Mesothelial cell of epicardium (in vitro differentiated cells): ENCODE measurements at places on chromosomes 16 and 17.
A peak's percentile ranks its signal among the peaks of the same experiment; 100 is the strongest.

DNA sequence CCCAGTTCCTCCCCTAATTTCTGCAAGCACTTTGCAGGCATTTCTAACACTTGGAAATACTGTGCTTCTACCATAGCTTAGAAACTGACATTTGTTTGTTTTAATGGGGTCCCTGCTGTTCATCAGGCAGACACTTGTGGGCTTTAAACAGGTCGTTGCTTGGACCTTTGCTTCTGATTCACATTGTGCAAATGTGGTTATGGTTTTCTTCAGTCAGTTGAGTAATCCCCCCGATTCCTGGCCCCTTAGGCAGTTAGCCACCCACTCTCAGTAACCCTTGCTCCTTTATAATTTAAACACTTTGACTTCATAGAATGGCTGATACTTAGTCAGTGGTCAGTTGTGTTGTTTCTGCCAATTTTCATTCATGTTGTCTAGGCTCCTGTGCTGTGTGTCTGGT, 39.4 kb downstream of the SLC47A1 start:
- no peak for DNase-seq
- H3K4me3 ChIP-seq: no peak overlapping the region
- no peaks in the 10 kb centered on the region for H3K36me3 ChIP-seq
- H3K27ac ChIP-seq: no peak overlapping the region
- H3K27me3 ChIP-seq: no peaks in the 10 kb centered on the region
- H3K4me1 ChIP-seq: peaks cover 1% of the 10 kb centered on the region

GRCh38 chr17:77363821-77364361, 223.1 kb downstream of the SEC14L1 start:
- no peaks in the 10 kb centered on the region for H3K36me3 ChIP-seq
- H3K4me1 ChIP-seq: peaks cover 18% of the 10 kb centered on the region
- H3K27me3 ChIP-seq: no peaks in the 10 kb centered on the region
- DNase-seq: no peak
- H3K4me3 ChIP-seq: no peak overlapping the region

DNA sequence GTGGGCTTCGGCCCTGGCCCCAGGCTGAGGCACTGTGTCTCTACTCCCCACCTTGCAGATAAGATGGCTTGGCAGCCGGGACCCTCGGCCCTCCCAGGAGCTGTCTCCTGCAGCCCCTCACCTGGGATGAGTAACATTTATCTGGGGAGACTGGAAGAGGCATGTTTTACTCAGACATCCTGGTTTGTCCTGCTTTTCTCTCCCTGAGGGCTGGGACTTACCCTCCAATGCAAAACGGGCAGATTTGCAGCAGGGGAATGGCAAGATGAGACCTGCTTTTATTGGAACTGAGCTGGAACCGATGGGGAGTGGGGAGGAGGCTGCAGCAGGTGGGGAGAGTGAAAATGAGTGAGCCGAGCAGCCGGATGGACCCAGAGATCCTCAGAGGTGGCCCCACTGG, 27.3 kb upstream of the UBE2G1 start:
- H3K36me3 ChIP-seq: no peaks in the 10 kb centered on the region
- no peak for DNase-seq
- H3K4me1 ChIP-seq: peaks cover 24% of the 10 kb centered on the region
- peak overlapping the region; percentile 11 for H3K4me3 ChIP-seq

DNA sequence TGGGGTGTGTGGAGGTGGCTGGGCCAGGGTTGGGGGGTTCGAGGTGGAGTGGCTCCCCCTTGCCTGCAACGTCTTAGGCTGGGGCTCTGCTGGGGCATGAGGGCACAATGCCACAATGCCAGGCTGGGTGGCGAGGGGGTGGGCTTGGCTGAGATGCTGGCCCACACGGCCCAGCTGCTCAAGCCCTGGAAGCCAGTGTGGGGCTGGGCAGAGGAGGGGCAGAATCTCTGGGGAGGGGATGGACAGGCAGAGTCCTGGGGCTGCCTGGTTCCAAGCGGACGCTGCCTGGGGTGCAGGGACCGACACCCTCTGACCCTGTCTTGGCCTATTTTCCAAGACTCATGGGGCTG, 37.5 kb upstream of the SSTR5 start:
- peaks cover 11% of the 10 kb centered on the region for H3K4me1 ChIP-seq
- H3K27ac ChIP-seq: no peak overlapping the region
- DNase-seq: no peak
- no peaks in the 10 kb centered on the region for H3K36me3 ChIP-seq

DNA sequence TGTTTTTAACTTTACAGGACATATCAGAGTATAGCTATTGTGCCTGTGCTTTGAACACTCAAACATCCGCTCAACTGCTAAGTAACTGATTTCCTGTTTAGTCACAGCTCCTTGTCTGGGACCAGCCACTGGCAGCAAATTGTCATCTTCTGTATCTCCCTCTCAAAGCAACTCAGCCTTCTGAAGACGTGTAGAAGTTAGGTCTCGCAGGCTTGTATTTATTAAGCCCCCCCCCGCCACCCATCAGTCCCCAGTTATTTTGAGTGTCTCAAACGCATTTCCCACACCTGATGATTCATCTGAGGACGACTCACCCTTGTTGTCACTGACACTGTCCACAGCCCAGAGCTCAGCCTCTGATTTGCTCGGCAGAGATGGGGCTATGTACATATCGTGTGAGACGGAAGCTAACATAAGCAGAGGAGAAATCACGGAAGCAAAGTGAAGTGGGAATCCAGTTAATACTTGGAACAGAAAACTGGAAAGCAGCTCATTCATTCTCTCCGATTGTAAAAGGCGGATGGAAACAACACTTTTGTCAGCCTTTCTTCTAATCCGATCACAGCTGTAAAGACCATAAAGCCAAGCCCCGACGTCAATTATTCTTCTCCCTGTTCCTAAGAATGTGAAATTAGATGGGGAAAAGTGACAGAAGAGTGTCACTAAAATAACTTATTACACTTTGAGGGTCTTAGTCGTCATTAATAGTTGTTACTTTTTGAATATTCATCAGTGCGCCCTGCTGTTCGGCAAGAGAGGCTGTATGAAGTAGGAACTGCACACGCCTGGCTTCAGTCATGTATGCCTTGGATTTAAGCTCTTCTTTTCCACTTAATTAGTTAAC, 64.2 kb downstream of the PITPNC1 start:
- H3K27me3 ChIP-seq: no peaks in the 10 kb centered on the region
- H3K4me1 ChIP-seq: peaks cover 25% of the 10 kb centered on the region
- no peak for DNase-seq
- H3K27ac ChIP-seq: peak overlapping the region; percentile 19
- no peak overlapping the region for H3K4me3 ChIP-seq
- H3K36me3 ChIP-seq: no peaks in the 10 kb centered on the region

DNA sequence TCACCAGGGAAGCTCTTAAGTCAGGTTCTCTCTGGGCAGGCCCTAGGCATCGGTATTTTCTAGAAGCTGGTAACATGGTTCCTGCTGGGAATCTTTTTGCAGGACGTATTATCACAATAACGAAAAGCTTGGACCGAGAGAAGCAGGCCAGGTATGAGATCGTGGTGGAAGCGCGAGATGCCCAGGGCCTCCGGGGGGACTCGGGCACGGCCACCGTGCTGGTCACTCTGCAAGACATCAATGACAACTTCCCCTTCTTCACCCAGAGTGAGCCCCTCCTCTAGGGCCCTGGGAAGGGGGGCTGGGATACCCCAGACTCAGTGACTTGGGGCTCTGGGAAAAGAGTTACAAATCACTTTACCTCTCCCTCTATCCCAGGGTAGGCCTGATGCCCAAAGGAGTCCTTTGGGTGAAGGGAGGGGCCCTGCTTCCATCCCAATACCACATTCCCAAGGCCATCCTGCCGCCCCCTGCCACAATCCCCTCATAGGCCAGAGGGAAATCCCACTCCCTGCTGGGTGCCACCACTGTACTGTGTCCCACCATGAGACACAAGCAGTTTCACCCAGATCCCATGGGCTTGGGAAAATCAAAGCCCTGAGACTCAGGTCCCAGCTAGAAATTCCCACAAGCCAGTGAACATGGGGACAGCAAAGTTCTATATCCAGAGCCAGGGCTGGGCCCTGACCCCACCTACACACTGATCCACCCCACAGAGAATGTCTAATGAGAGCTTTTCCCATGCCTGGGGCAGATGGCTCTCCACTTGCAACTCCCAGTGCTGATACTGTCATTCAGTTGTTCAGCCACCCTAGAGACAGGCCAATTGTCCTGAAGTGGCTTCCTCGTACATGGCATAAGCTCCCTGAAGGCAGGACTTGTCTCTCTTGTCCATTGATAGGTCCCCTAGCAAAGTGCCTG, 23.0 kb downstream of the CDH5 start:
- no peaks in the 10 kb centered on the region for H3K4me1 ChIP-seq
- H3K4me3 ChIP-seq: no peak overlapping the region
- no peaks in the 10 kb centered on the region for H3K27me3 ChIP-seq
- no peaks in the 10 kb centered on the region for H3K36me3 ChIP-seq
- no peak for DNase-seq

DNA sequence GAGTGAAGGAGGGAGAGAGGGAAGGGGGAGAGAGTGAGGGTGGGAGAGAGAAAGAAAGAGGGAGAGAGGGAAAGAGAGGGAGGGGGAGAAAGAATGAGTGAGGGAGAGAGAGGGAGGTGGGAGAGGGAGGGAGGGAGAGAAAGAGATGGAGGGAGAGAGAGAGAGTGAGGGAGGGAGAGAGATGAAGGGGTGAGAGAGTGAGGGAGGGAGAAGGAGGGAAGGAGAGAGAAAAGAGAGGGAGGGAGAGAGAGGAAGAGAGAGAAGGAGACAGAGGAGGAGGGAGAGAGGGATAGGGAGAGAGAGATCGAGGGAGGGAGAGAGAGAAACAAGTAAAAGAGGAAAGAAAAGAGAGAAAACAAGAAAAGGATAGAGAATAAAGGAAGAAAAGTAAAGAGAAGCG, 225.7 kb downstream of the SHISA9 start:
- no peak for DNase-seq
- H3K36me3 ChIP-seq: no peaks in the 10 kb centered on the region
- H3K4me3 ChIP-seq: no peak overlapping the region
- no peak overlapping the region for H3K27ac ChIP-seq
- no peaks in the 10 kb centered on the region for H3K4me1 ChIP-seq

DNA sequence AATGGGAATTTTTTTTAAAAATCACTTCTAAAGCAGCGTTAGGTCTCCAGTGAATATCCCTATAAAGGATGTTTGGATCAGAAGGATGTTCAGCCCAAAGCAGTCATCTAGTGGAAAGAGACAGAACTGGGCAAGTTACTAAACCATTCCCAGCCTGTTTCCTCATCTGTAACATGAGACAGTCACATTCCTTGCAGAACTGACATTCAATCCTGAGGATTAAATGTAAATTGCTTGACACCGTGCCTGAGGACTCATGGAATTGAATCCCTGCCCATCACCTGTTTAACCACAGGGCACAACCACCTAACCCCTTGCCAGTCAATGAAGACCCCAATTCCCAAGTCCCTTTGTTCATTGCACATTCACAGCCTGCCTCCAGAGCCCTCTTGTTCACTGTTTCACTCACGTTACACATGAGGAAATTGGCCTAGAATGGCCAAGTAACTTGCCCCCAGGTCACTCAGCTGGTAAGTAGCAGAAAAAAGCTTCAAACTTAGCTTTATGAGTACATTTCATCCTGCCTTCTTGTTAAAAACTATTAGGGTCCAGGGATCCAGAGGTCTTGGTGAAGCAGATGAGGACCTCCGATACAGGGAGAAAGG, 1.4 kb downstream of the CMTM2 start:
- H3K27me3 ChIP-seq: no peaks in the 10 kb centered on the region
- H3K4me3 ChIP-seq: no peak overlapping the region
- no peak for DNase-seq

GRCh38 chr17:43822570-43823190, 10.3 kb downstream of the MPP3 start:
- DNase-seq: no peak
- H3K4me3 ChIP-seq: no peak overlapping the region
- H3K4me1 ChIP-seq: peaks cover 7% of the 10 kb centered on the region
- no peak overlapping the region for H3K27ac ChIP-seq
- peaks cover 33% of the 10 kb centered on the region for H3K36me3 ChIP-seq
- no peaks in the 10 kb centered on the region for H3K27me3 ChIP-seq

DNA sequence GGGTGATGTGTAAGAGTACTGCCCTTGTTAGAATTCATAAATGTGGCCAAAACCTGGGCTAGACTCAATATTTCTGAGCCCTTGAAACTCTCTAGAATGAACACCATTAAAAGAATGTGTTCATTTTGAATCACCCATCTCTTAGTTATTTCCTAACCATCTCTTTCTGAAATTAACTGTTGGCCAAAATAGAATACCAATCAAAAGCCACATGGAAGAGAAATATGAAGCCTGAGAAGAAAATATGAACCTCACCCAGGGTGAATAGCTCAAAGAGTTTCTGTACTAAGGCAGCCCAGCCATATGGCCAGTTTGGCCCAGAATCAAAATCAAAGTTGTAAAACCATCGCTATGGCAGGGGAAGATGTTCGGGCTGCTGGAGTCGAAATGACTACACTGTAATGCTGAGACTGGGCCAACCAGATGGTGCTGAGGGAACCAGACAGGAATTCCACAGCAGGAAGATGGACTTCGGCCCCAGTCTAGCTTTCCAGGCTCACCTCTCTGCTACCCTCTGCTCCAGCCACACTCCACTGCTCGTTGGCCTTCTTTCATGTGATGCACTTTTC, 154.3 kb upstream of the ZFHX3 start:
- H3K27me3 ChIP-seq: no peaks in the 10 kb centered on the region
- no peak for DNase-seq
- peaks cover 3% of the 10 kb centered on the region for H3K4me1 ChIP-seq
- H3K4me3 ChIP-seq: no peak overlapping the region

- no peak overlapping the region for H3K27ac ChIP-seq
- no peak for DNase-seq
- no peak overlapping the region for H3K4me3 ChIP-seq
Observed at GRCh38 chr17:40531051-40531991, 29.9 kb upstream of the TNS4 start.

DNA sequence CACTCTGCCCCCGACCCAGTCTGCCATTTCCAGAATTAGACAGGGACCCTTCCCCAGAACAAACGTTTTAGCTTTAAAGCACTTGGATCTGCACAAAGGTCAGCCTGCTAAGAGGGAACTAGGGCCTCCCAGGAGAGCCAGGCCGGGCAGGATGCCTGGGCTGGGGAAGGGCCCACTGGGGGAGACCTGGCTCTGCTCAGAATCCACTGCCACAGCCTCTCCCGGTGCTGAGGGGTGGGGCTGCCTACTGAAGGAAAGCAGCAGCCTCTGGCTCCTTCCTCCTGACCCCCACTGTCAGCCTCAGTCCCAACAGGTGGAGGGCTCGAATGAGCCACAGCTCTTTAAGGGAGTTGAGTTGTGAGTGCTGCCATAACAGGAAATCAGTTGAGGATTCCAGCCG, 1.7 kb downstream of the YBX2 start:
- no peak for DNase-seq
- H3K4me1 ChIP-seq: peaks cover 25% of the 10 kb centered on the region
- peaks cover 68% of the 10 kb centered on the region for H3K27me3 ChIP-seq
- no peak overlapping the region for H3K27ac ChIP-seq
- H3K4me3 ChIP-seq: no peak overlapping the region
- H3K36me3 ChIP-seq: no peaks in the 10 kb centered on the region

DNA sequence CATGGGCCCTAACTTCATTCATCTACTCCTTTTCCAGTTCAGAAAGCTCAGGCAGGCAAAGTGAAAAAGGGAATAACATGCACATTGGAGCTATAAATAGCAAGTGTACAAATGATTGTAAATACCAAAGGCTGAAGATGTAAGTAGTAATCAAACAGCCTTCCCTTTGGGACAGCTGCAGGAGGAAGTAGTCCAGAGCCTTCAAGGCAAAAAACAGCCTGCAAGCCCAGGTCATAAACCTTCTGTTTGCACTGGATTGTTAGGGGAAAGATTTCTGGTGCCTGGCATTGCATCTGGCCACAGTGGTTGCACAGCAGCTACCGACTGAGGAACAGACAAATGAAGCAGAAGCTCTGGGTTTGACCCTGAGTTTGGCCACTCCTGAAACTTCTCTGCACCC, 98.6 kb upstream of the PMFBP1 start:
- no peak for DNase-seq
- H3K27me3 ChIP-seq: no peaks in the 10 kb centered on the region
- no peak overlapping the region for H3K4me3 ChIP-seq
- H3K4me1 ChIP-seq: peaks cover 4% of the 10 kb centered on the region
- peaks cover 8% of the 10 kb centered on the region for H3K36me3 ChIP-seq
